ENCODE measurements at places on chromosomes 2 and 18.

- DNase-seq = no peak
These were observed 149.5 kb upstream of the ZEB2 start for GRCh38 chr2:144669196-144669987.

GRCh38 chr2:101387151-101387834, at the start of gene CREG2:
CREG2 (minus strand) TSS chr2:101387503; CDS start chr2:101387457, 46 bp downstream.
- peak; percentile 81 for DNase-seq

- DNase-seq = no peak
These were observed 26.5 kb upstream of the HNMT start for GRCh38 chr2:137937778-137938177.

DNA sequence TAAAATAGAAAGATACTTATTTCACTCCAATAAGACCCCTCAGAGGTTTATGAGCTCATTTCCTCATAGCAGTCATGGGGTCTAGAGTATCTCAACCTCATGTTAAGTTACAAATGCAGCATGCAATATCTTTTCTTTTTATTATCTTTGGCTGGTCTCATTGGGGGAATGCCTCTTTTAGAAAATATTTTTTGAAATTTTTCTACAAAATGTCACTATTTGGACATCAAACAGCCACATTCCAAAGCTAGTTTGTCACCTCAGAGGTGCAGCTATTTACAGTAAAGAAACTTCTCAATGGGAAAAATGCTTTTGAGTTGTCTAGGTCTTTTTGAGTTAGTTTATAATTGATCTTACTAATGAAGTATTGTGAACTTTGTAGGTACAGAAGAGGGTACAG, 370.7 kb upstream of the LRATD1 start:
- DNase-seq = no peak

- DNase-seq = no peak
These were observed 133.1 kb downstream of the DYSF start for GRCh38 chr2:71586471-71586870.

GRCh38 chr2:85042330-85042729, 71.4 kb downstream of the KCMF1 start:
- DNase-seq = no peak

DNA sequence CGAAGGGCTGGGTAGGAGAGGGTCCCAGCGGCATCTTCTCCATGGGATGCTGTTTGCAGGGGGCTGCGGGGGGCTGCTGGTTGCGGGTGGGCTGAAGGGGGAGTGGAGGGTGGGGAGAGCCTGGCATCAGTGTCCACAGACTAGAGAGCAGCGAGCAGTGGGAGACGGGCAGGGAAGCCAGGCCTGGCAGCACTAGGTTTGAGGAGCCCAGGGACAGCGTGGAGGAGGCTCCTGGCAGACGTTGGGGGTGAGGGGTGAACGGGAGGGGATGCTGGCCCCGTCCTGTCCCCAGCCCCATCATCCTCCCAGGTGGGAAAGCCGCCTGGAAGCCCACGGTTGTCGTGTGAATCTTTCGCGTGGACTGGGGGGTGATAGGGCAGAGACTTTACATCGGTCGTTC, 48.2 kb upstream of the TFCP2L1 start:
- no peak for DNase-seq

DNA sequence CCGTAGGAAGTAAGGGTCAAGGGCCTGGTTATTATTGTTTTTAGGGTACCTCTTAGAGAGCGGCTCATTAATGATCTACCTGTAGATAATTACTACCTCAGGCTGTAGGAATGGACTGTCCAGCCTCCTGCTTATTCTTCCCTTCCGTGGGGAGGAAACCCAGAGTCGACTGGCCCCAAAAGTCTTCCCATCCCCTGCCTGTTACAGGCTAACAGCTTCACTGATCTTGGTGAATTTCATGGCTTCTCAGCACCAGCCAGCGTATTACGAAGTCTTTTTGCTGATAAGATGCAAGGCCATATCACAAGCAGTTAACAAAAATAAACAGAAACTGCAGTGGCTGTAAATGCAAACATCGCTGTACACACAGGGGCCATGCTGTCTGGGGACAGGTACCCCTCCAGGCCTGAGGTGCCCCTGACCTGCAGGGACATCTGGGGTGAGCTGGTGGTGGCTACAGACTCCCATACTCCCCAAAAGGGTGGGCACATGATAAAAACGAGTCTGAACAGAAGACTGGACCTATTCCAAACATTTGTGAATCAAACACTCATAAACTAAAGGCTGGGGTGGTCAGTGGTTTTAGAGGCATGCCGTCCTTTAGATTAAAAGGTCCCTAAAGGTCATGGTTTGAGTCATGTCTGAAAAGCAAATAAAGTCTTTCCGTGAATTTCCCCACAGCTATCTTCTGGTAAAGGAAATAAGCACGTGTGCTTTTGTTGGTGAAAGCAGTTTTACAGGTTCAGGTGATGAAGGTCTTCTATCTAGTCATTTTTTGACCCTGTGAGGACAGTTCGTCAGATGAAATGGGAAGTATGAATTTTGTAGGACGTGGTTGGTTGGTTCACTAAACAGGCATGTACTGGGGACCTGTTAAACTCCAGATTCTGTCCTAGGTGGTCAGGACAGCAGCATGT, 36.7 kb downstream of the TTC39C start:
- no peak for DNase-seq

DNA sequence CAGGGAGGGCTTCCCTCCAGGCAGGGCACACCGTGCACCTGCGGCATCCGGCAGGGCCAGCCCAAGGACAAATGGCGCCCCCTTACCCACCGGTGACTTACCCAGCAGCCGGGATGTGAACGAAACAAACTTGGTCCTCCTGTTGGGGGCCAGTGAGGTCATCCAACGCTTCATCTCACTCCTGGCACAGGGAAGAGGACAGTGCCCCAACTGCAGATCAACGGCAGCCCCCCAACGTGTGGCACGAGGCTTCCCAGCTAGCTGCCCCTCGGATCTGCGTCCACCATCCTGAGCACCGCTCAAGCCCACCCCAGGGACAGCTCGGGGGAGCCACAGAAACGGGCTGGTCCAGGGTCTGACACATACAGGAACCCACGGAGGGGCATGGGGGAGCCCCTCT, 12.0 kb downstream of the SNORC start:
- no peak for DNase-seq

GRCh38 chr2:71830497-71831192, 317.0 kb downstream of the CYP26B1 start:
- no peak for DNase-seq

GRCh38 chr18:67864677-67865340, 348.3 kb upstream of the DSEL start:
- DNase-seq = no peak

DNA sequence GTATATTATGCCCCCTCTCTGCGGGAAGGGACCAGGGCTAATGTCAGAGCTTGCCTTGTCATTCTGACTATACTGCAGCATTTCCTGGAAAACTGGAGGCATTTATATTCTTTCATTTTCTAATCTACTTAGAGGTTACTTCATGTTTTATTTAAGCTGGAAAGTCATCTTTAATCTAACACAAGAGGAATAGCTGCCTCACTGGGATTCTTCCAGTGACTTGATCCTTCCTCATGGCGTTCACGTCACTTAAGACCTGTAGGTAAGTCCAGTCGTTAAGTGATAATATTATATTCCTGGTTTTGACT, 727.6 kb upstream of the DDX18 start:
- DNase-seq = no peak

GRCh38 chr2:97851172-97851571, 137.8 kb downstream of the ZAP70 start:
- no peak for DNase-seq

- DNase-seq = no peak
These were observed 90.9 kb downstream of the ACVR1 start for GRCh38 chr2:157785200-157785599.

All from activated CD4-positive, alpha-beta T cell treated with anti-CD3 and anti-CD28 coated beads for 36 hours (primary cell).